AG04450 (cell line): ENCODE measurements at places on chromosomes 16 and 17. TPM values are rescaled to one million over a fixed set of nuclear protein-coding genes. Genes with fewer than 3 reads are reported as not detected.

HAS3 gene
- polyA plus RNA-seq = 0.62 and 0.92 TPM in 2 replicates

TNS4 gene
- 0.07 and 0.10 TPM in 2 replicates for polyA plus RNA-seq

IGF2BP1 gene
- polyA plus RNA-seq = 9.9 and 11.7 TPM in 2 replicates

CNTROB gene
- polyA plus RNA-seq = 11.3 and 12.9 TPM in 2 replicates

CCL22 gene
- not detected in 2 replicates for polyA plus RNA-seq

SPATA32 gene
- polyA plus RNA-seq = not detected in 2 replicates

NGFR gene
- not detected in 2 replicates for polyA plus RNA-seq

ACADVL gene
- 217 and 262 TPM in 2 replicates for polyA plus RNA-seq

NPIPA3 gene
- polyA plus RNA-seq = 1.4 and 1.8 TPM in 2 replicates

CLEC18C gene
- not detected in 2 replicates for polyA plus RNA-seq

GPR179 gene
- not detected in 2 replicates for polyA plus RNA-seq

MYH3 gene
- 0.31 and 0.66 TPM in 2 replicates for polyA plus RNA-seq

CACNG1 gene
- not detected in 2 replicates for polyA plus RNA-seq

ZG16 gene
- not detected in 2 replicates for polyA plus RNA-seq

TRPV3 gene
- 0.24 and 0.46 TPM in 2 replicates for polyA plus RNA-seq

STH gene
- polyA plus RNA-seq = not detected in 2 replicates

C16orf96 gene
- polyA plus RNA-seq = not detected in 2 replicates

AMZ2 gene
- 89.8 and 112 TPM in 2 replicates for polyA plus RNA-seq

NXPH3 gene
- 0.20 and 0.27 TPM in 2 replicates for polyA plus RNA-seq

TBC1D3E gene
- polyA plus RNA-seq = not detected in 2 replicates

TMEM170A gene
- polyA plus RNA-seq = 8.0 and 13.3 TPM in 2 replicates

CAPN15 gene
- 7.5 and 8.6 TPM in 2 replicates for polyA plus RNA-seq

TEX19 gene
- polyA plus RNA-seq = 0.04 and 0.10 TPM in 2 replicates

TBC1D3 gene
- polyA plus RNA-seq = not detected in 2 replicates

PSMC5 gene
- 179 and 220 TPM in 2 replicates for polyA plus RNA-seq

KLHL10 gene
- 0.06 TPM in 2 replicates for polyA plus RNA-seq

SPNS2 gene
- not detected in 2 replicates for polyA plus RNA-seq

MYH10 gene
- 98.4 and 103 TPM in 2 replicates for polyA plus RNA-seq

RHBDF1 gene
- 50.2 and 61.7 TPM in 2 replicates for polyA plus RNA-seq

C17orf113 gene
- polyA plus RNA-seq = 0.07 and 0.09 TPM in 2 replicates
